ENCODE measurements at places on chromosomes 6 and 20.

GRCh38 chr20:57654363-57654997, 34.3 kb upstream of the ZBP1 start:
- peak; percentile 89 for DNase-seq

DNA sequence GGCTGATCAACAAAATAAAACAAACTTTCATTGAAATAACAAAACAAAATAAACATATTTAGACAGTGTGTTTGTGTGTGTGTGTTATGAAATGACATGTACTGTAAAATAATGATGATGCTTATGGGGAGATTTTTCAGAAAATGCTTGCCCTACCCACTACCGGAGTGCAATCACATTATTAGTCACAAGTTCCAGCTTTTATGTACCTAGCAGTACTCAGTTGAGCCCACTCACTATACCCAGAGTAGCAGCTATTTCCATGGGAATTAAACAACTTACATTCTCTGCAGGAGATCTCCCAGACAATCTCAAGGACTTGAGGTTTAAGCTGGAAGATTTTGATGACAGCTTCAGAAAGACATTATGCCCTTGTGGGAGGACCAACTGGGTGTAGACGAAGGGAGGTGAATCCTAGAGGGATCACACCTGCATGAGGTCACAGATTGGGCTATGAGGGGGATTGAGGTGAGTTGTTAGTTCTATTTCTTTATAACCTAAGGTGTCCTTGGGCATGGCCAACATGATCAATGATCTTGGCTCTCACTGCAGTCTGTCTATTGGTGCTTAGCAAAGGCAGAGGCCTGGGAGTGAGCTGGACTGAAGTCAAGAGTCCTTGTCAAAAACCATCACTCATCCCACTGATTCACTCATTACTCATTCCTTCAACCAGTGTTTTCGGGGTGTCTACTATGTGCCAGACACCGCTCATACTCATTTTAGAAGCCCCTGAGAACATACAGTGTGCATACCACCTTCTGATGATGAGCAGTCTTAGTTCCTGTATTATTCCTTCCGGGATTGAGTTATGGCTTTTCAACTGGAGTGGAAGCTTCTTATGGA, 6.7 kb upstream of the CLIC5 start:
- no peak for DNase-seq

GRCh38 chr6:65903992-65904391, 197.0 kb upstream of the EYS start:
- no peak for DNase-seq

DNA sequence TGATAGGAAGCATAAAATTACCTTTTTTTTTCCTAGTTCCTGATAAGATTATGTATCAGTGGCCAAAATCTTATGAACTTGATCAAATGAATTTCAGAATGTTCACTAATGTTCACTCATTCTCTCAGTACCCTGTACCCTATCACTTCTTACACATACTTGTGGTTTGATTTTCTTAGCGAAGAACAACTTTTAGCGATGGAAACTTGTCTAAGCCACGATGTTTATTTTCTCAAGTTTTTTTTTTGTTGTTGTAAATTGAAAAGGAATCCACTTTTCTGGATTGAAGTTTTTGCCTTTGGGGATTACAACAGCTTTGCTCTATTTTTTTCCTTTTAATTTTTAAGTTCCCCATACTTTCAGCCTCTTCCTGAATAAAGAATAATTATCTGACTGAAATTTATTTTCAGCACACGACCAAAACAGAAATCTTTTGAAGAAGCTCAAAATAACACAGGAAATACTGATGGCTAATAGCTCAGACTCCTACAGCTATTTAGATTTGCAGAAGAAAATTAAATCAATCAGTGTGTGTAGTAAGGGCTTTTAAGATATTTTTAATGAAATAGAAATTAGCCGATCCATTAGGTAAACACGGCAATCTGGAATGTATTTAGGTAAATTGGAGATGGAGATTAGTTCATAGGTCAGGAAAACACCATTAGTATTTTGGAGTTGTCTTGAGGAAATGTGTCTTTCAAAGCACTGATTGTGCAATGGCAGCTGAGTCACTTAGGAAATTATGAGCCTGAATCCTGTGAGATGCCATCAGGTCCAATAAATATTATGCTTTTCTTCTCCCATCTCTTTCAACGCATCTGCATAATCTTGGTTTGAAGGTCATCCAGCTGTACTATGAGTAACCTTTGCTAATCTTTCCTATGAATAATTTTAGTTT, 217.5 kb downstream of the GJA1 start:
- peak; percentile 67 for DNase-seq

- peak; percentile 12 for DNase-seq
These were observed 12.9 kb upstream of the GCM1 start for GRCh38 chr6:53161481-53162009.

DNA sequence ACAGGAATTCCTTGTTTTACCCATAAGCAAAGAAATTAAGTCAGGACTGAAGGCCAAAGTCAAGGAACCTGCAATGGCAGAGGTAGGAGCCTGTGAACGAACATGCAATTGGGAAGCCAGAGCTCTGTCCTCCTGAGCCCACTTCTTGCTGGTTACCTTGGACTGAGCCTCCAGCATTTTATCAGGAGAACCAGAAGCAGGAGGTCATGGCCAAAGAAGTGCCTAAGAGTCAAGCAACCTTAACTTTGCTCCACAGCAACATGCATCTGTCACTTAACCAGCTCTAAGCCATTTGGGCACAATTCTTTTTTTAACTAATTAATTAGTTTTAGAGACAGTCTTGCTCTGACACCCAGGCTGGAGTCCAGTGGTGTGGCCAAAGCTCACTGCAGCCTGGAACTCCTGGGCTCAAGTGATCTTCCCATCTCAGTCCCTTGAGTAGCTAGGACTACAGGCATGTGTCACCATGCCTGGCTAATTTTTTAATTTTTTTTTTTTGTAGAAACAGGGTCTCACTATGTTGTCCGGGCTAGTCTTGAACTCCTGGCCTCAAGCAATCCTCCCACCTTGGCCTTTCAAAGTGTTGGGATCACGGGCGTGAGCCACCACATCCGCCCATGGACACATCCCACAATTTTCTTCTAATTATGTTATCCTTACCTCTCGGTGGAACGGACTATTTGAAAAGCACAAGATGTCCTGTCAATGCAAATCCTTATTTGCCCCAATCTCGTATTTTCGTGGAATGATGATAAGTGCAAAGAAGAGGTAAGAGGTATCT, 334.2 kb downstream of the CD83 start:
- no peak for DNase-seq

DNA sequence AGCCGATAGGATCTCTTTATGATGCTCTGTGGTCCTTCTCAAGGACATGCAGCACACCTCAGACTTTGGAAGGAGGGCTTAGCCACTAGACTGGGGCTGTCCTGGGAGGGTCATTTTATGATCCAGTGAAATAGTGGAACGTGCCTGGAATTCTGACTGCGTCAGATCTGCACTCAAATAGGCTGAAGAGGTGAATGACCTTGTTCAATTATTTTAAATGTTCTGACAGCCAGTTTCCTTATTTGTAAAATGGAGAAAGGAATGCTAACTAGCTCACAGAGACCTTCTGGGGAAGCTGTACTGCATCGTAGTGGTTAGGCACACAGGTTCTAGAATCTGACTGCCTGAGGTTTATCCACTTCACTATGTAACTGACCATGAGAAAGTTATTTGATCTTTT, 587.5 kb downstream of the MAFB start:
- no peak for DNase-seq

- peak; percentile 78 for DNase-seq
These were observed 44.4 kb upstream of the LOC128125822 start for GRCh38 chr6:63527658-63528514.

- DNase-seq = no peak
These were observed 847 bp upstream of the NCR2 start for GRCh38 chr6:41334482-41335040.

DNA sequence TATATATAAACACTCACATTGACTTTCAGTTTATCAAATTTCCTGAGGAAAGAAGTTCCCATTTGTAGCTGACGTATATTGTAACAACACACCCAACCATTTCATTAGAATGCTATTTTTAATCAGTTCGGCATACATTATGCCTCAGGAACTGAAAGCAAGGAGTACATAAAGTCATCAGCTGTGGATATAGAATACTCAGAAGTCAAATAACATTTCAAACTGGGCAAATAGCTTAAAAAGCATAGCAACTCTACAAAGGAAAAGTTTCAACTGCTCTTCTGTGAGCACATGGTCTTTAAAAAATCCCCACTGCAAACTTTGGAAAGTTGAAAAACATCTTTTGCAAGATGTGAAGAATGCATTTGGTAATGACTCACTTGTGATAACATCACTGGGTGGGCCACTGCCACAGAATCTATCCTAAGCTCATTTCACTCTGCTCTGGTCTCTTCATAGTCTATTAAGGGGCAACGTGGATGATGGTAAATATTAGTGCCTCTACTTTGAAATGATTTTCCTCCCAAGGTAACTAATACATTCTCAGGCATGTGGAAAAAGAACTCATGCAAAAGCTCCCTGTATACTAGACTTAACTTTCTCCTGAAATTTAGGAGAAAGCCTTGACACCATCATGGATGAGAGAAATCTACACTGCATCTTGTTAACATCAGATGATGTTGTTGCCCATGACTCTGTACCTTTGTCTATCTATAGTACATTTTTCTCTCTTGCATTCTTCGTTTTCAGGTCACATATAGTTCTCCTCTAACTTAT, 49.2 kb downstream of the FYN start:
- DNase-seq = peak; percentile 64

DNA sequence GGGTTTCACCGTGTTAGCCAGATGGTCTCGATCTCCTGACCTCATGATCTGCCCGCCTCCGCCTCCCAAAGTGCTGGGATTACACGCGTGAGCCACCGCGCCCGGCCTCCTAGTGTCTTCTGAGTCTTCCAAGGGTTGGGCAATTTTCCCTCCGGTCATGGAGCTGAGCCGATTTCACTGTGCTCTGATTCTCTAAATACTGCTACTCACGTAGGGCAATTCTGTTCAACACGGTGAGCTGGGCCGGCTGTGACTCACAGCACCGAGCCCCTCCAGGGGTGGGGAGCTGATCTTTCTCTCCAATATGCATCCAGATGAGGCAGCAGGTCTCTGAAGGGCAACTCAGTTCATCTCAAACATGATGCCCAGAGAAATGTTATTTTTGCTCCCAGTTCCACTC, 71.6 kb upstream of the CD93 start:
- DNase-seq = no peak

DNA sequence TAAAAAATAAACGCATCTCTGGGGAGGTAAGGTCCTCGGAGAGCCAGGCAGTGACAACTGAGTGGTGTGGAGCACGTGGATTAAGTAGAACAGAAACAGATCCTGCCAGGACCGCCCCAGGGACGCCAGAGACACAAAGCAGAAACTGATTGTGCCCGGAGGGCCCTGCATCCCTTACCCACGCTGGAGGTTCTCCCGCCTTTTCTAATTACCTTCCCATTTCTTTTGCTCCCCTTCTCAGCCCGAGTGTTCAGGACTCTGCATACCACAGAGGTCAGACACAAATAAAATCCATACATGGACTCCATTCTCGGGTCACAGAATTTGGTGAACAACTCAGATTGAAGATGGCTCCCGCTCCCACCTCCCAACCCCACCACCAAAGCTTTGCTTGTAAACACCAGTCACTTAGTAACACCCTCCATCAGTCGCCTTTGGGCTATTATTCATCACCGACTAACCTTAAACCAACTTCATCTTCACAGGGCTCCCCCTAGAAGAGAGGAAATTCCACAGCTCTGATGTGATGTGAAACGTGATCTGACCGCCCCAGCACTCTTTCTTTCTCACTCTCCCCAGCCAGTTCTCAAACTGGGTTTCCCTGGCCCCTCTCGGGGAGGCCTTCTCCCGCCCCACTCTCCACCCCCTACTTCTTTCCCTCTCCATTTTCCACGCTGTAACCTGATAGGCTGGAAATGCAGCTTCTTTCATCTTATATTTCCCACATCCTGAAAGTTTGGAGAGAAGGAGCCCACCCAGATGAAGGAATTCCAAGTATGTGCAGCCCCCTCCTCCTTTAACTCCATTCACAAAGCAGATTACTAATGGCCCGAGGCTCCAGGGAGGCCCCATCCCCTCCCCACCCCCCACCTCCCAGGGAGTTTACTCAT, 32.5 kb upstream of the PIM1 start:
- peak; percentile 85 for DNase-seq

- DNase-seq = peak; percentile 70
These were observed 150.1 kb downstream of the DHX35 start for GRCh38 chr20:39112178-39112743.

- DNase-seq = no peak
These were observed 65.9 kb upstream of the HCRTR2 start for GRCh38 chr6:55108134-55109130.

Data from GM03348 (cell line).